CD4-positive, alpha-beta T cell treated with Interleukin-6 at 100 ng/mL for 8 hours (primary cell): ENCODE measurements at places on chromosomes 3 and 15.

- no peak for DNase-seq
Measured at GRCh38 chr3:158976966-158977365, 175.1 kb downstream of the MFSD1 start.

GRCh38 chr15:73809728-73810501 is 56.8 kb upstream of the INSYN1 start:
- DNase-seq, result no peak

GRCh38 chr3:122975163-122975923 is 52.2 kb downstream of the SEMA5B start:
- no peak for DNase-seq

GRCh38 chr3:128390867-128391266 is 75.8 kb downstream of the DNAJB8 start:
- DNase-seq, result no peak

DNA sequence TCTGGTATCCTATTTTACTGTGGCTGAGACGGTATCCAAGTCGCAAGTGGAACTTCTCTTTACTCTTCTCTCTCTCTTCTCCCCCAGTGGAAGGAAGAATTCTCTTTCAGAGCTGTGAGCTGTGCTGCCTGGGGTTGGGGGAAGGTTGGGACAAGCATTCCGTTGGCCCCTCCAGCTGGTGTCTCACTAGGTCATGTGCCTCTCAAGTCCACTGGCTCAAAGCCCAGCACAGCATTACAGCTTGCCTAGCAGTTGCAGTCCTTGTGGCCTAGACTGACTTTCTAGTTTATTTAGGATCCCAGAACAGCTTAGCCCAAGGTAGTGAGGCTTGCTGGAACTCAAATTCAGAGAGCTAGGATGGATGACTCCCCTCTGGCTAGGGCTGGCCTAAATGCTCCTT is 76.1 kb upstream of the SPATA16 start:
- DNase-seq, result no peak

DNA sequence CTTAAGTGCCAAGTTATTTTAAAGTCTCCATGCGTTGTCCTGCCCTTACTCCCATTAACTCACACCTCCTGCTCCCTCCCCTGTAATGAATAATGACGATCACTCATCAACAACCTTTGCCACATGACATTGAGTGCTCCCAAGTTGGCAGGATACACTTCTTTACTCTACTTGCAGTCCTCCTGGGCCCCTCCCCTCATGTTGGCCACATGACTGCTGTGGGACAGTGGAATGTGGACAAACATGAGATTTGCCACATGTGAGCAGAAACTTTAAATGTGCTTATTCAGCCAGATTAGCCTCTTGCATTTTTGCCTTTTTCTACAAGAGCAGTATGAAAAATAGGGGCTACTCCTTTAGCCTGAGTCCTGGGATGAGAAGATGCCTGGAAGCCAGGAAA is 167.9 kb downstream of the DCLK3 start:
- no peak for DNase-seq

GRCh38 chr3:36827133-36827532 is 62.8 kb upstream of the DCLK3 start:
- no peak for DNase-seq

GRCh38 chr3:183275418-183275817 is 22.4 kb downstream of the B3GNT5 start:
- DNase-seq, result no peak

GRCh38 chr15:59711451-59712243 is 22.5 kb upstream of the BNIP2 start:
- DNase-seq, result no peak

DNA sequence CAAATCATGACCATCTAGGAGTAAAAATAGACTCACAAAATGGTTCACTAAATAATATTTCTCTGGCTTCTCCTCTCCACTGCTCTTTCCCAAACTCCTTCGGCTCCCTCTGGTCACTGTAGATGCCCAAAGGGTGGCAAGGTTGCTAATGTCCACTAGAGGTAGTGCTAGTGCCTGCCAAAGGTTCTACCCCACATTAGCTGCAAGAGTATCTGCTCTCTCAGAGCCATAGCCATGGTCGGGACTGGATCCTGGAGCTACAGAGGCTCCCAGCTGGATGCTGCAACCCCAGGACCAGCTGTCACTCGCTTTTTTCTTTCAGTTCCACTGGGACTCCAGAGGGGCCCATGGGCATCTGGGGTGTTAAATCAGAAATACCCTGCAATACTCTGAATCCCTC is 8.5 kb downstream of the HTR3D start:
- DNase-seq, result no peak

DNA sequence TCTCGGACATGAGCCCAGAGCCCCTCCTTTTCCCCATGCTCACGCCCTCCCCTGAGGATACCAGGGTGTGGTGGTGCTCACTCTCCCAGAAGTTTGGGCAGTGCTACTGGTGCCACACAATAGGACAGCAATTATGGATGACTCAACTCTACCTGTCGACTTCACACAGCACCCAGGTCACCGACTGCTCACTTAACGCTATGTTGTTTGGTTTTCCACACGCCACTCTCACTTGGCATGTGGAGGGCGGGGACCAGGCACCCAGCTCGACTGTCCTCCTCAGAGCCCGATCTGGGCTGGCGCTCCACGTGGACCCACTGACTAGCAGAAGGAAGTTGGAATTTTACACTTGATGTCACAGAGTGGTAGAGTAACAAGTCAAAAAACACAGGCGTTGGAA is 30.9 kb downstream of the STIMATE start:
- no peak for DNase-seq

DNA sequence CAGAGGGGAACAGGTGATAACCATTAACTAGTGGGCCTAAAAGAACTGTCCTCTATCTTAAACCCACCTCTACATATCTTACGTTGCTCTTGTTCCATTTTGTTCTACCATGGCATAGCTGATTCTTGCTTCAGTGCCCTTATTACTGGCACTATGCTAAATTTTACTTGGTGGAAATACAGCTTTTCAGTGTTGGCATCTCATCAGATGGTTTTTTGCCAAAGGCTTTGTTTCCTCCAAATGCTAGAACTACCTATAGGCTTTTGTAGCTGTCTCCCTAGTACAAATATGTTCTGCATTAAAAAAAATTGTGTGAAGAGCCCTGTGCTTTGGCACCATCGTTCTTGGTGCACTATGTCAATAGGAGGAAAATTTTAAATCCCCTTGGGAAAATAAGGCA is 145.0 kb upstream of the ZBTB20 start:
- no peak for DNase-seq

DNA sequence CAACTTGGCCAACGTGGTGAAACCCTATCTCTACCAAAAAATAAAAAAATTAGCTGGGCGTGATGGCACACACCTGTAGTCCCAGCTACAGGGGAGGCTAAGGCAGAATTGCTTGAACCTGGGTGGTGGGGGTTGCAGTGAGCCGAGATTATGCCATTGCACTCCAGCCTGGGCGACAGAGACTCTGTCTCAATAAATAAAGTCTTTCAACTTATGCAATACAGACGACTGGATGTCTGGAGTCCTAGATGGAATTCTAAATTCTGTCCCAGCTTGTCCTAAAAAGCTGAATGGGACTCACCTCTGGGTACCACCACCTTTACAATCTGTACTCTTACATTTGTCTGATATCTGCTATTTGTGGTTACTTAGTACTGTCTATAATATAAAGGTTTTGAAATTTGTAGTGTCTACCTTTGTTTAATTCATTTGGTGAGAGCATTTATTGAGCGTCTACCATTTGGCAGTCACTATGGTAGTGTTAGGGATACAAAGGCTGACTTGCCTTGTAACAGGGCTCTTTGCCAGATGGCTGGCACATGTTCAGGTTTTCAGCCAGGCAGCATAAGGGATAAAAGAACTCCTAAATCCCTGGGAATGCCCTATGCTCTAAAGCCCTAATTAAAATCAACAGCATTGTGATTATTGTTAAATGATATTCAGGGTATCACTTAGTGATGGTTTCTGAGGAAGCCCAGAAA is 7.2 kb upstream of the ZNF609 start:
- DNase-seq, result no peak

DNA sequence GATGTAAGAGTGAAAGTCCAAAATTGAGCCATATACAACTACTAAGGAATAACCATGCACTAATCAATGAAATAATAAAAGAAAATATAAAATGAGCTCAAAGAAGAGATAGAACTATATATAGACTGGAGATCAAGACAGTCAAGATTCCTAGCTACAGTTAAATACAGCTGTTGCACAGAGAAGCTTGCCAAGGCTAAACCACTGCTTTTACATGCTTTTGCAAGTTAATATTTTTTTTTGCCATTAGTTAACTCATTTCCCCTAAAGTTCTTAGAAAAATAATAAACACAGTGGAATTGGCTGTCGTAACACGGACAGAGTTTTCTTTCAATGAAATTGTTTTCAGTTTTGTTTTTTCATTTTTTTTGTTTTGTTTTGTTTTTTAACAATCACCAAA is 123.0 kb downstream of the VGLL3 start:
- DNase-seq, result no peak

GRCh38 chr3:142987080-142987700 is 14.2 kb upstream of the U2SURP start:
- peak; percentile 11 for DNase-seq

- no peak for DNase-seq
Measured at GRCh38 chr3:189598530-189599225, 32.5 kb upstream of the TP63 start.

DNA sequence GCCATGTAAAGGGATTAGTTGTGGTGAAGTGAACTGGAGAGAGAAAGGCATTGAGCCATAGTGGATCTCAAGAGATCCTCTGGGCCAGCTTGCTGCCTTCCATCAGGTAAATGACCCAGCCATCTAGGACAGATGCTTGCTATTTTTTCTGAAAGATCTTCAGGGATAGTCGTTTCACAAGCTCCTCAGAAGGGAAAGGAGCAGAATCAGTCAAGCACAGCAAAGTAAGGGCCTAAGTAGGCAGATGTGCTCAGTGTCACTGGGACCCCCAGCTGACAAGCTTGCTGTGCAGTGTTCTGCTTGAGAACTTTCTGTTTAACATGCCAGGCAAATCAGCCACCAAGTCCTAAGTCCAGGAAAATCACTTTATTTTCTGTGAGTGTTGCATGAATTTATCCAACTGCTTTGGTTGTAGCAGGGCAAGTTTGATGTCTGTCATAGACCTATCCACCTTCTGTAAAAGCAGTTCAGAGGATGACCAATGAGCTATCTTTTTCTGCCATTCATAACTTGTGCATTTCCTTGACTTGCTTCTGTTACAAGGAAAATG is 319.8 kb downstream of the IL5RA start:
- DNase-seq, result no peak

DNA sequence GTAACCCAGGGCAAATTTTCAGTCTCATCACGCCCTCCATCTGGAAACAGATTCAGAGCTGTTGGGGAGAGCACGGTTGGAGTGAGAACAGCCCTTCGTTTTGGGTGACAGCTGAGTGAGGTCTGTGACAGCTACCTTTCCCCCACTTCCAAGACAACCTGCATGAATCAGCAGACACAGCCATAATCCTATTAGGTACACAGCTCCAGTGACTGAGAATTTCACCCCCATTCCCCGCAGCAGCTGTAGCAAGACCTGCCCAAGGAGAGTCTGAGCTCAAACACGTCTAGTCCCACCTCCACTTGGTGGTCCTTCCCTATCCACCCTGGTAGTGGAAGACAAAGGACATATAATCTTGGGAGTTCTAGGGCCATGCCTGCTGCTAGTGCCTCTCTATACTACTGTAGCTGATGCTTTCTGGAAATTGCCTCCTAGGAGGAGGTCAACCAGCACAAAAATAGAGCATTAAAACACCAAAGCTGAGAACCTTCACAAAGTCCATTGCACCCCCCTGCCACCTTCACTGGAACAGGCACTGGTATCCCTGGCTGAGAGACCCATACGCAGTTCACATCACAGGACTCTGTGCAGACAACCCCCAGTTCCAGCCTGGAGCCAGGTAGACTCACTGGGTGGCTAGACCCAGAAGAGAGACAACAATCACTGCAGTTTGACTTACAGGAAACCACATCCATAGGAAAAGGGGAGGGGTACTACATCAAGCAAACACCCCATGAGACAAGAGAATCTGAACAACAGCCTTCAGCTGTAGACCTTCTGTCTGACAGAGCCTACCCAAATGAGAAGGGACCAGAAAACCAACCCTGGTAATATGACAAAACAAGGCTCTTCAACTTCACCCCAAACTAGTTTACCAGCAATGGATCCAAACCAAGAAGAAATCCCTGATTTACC is 448.6 kb upstream of the CBLB start:
- peak; percentile 30 for DNase-seq

DNA sequence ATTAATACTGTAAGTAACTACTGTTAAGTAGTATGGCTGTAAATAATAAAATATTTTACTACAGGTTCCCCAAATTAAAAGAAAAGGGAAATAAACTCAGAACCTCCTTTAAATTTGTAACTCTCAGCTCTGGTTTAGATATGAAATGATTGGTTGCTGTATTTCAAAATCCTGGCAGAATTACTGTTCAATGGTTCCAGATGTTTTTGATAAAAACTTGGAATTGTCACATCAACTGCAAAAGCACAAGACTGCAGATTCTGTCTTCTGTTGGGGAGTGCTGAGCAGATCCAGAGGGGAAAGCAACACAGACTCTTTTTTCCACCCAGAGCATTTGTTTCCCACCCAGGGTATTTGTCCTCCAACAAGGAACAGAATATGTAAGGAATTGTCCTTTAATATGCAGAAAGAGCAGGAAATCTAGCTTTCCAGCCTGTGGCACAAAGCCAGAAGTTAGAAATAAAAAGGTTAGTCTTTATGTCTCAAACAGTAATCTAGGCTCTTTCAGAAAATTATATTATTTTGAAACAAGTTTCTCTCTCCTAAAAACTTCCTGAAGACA is 178.1 kb downstream of the KLHL25 start:
- DNase-seq, result no peak

DNA sequence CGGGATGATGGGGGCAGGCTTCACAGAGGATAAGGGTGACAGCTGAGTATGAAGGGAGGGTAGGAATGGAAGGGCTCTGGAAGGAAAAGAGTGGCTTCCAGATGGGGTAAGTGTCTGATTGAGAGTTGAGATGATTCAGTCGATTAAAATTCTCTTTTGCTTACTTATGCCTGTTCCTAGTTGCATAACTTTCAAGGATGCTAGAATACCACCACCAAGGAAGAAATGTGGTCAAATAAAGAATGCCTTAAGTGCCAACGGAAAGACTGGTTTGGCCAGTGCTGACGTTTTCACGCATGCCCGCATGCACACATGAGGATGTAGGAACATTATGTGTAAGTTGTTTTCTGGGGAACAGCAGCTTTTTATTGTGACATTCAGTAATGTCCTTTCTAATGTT is 263.4 kb upstream of the WNT5A start:
- no peak for DNase-seq

DNA sequence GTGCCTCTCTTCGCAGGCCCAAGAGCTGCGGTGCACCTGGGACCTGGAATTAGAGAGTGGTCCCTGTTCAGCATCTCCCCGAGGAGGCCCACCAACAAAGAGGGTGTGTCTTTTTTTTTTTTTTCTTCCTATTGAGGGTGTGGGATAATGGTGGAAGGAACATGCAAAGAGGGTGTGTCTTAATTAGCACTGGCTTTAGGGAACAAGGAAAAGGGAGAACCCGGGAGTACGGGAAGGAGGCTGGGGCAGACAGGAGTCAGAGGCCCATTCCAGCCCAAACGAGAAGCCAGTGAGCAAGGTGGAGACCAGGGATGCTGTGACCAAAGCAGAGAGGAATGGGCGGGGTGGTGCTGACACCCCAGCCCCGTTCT is 429 bp upstream of the LOXL1 start:
- DNase-seq, result no peak
